CD4-positive, alpha-beta T cell treated with Interferon gamma for 1 hour (primary cell): ENCODE measurements at places on chromosomes 5 and 9.

DNA sequence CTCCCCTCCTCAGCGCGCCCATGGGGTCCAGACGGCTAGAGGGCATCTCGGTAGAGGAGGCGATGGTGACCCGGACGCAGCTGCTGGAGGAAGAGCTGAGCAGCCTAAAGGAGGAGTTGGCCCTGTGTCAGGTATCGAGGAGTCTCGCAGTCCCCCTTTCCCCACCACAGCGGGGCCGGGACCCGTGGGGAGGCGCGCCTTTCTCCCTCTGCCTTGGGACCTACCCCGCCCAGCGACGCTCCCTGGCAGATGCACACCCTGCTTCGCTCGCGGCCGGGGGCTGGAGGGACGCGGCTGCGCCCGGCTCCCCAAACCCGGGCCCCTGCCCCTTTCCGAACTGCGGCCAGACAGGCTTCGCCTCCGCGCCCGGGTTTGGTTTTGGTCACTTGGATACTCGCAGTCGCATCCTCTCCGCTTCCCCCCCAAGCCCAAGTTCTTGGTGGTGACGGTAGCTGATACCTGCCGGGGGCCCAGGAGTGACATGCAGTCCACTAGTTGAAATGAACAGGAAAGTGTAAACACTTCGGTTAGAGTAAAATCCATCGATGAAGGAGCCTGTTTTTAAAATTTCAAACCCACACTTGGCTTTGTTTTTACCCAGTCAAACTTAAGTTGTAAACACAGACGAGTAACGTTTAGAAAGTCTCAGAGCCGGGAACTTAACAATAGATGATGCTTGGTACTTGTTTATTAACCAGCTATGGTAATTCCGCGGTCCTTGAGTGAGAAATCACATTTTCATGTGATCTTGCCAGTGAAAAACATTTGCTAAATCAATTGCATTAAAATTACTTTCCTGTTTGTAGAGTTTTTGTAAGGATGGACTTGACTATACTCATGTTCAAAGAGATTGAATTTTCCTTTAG, 688 bp downstream of the CNTLN start:
- no peak for DNase-seq

DNA sequence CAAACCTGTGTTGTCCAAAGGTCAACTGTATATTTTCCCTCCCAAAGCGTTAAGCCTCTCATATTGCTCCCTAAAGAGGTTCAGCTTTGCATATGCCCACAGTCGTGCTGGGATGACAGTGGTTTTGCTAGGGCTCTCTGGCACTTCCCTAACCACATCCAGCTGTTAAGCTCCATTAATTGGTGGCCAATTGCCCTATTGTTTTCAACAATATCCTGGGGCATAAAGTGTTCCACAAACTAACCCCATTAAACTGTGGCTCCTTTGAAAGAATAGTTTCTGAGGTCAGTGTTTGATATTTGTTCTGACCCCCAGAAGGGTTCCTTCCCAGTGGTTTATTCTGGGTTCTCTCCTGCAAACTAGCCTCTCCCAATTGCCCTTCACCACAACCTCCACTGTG, 194.5 kb downstream of the HSD17B3 start:
- DNase-seq: no peak

DNA sequence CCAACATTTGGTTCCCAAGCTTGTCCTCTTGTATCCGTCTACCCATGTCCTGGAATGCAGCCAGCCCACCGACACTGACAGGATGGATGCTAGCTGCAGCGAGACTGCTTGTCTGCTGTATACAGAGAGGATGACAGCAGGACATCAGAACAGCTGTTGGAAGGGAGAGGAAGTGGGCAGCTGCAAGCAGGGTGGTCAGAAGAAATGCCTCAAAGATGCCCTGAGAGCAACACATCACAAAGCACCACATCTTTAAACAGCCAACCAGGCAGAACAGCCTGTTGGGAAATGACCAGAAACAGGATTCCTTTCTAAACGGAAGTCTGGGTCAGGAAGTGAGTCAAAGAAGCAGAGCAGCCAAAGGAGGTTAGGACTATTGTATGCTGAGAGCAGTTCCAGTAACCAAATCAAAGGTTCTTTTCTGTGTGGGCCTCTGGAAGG, 219.1 kb downstream of the NDUFS4 start:
- DNase-seq: no peak

GRCh38 chr9:26325444-26325829, 567.2 kb downstream of the CAAP1 start:
- DNase-seq: no peak

- no peak for DNase-seq
Observed at GRCh38 chr5:137960819-137961218, 71.6 kb downstream of the PKD2L2 start.

GRCh38 chr5:139488260-139488659, 5.7 kb upstream of the STING1 start:
- peak; percentile 34 for DNase-seq

DNA sequence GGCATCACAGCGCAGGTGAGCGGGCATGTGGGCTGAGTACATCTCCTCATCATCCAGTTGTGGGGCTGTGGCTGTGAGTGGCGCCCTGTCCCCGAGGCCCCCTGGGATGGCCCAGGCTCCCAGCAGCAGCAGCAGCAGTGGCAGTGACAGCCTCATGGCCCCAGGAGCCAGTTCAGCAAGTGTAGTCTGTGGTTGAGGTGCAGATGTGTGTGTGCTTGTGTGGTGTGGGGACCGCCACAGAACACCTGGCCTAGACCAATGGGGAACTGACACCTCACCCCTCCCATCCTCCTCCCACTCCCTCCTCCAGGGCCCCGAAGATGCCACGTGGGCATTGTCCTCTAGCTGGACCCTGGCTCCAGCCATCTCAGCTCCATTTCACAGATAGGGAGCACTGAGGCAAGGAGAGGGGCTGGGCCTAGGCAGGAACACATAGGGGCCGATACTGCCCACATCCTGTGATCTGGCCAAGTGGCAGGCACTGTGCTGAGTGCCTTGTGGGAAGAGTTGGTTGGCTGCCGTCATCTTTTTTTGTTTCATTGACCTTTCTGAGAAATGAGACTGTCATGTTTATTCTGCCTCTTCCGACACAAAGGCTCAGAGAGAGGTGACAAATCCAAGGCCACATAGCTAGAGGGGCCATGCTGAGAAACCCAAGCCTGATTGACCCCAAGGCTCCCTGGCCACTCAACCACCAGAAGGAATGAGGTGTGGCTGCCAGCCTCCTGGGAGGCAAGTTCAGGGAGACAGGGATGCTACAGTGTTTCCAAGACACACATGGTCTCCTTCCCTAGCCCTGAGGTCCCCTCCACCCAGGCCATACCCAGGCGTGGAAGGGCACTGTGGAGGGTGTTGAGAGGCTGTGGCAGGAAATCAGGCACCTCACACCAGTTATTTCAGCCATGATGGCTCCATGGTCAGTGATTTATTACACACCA, at the start of gene MZB1:
TSS of gene MZB1 (minus strand) at position 213 of the 938 bp plus-strand sequence. CDS start at position 156, 57 bp downstream.
- DNase-seq: peak; percentile 85

DNA sequence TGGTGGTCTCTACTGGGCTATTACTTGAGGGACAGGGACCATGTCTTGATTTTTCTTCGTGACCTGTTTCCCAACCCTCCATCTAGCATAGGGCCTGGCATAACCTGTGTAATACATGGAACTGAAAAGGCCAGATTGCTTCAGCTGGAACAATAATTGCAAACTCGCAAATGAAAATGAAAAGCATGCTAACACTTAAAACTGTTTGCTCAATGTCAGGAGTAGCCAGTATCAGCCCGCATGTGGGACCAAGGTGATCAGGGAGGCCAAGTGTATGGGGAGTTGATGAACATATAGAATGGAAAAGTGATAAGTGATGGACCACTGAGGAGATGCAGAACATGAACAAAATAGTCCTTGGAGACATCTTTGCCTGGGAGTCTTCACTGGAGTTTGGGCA, 25.2 kb downstream of the GLRX start:
- no peak for DNase-seq
